ENCODE measurements at places on chromosomes 6 and 20. TPM values are rescaled to one million over a fixed set of nuclear protein-coding genes. Genes with fewer than 3 reads are reported as not detected.

The PTPRT gene
- total RNA-seq: 0.07 TPM

GRCh38 chr20:23629017-23629541 is 8.7 kb downstream of the CST3 start:
- DNase-seq: no peak

The SPDEF gene
- 0.15 TPM for total RNA-seq

The CLIC1 gene
- 265 TPM for total RNA-seq

The COQ3 gene
- 10.6 TPM for total RNA-seq

The C20orf141 gene
- total RNA-seq: not detected

- DNase-seq: no peak
These were observed 52.1 kb upstream of the ECI2 start for GRCh38 chr6:4187480-4187879.

The XKR7 gene
- 1.5 TPM for total RNA-seq

GRCh38 chr6:14876778-14877613 is 368.9 kb upstream of the JARID2 start:
- no peak for DNase-seq

The RWDD2A gene
- 3.2 TPM for total RNA-seq

The AIF1 gene
- 3.2 TPM for total RNA-seq

- no peak for DNase-seq
These were observed 395.8 kb upstream of the MARCKS start for GRCh38 chr6:113461153-113461932.
